ENCODE measurements at places on chromosomes 16 and 17.

- DNase-seq: peak; percentile 28
Measured at GRCh38 chr16:70444249-70445063, 5.6 kb upstream of the ST3GAL2 start.

DNA sequence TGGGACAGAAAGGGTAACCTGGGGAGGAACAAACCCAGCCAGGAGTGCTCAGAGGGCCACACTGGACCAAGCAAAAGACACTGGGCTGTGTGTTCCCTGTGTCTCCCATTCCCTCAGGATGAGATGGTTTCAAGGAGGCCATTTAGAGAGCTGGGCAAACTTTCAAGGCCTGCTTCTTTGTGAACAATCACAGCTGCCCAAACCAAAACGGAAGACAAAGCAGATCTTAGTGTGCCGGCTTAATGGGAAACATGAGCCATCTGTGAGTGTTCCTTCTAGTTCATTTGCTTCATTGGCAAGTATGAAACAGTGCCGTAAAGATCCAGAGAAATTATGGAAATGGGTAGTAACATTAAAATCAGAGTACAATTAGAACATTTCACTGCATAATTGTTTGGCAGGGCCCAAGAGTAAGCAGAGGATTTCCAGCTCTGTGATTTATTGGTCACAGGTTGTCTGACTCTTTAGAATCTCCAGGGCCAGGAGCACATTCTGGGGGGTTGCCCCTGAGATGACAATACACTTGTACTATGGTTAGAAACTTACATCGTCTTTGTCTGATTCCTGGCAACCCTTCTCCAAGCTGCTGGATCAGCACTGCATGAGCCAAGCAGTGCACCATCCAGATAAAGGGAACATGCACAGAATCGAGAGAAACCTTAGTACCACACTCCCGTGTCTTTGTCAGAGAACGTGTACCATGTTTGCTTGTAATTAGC, 412.1 kb downstream of the RBFOX1 start:
- no peak for DNase-seq

DNA sequence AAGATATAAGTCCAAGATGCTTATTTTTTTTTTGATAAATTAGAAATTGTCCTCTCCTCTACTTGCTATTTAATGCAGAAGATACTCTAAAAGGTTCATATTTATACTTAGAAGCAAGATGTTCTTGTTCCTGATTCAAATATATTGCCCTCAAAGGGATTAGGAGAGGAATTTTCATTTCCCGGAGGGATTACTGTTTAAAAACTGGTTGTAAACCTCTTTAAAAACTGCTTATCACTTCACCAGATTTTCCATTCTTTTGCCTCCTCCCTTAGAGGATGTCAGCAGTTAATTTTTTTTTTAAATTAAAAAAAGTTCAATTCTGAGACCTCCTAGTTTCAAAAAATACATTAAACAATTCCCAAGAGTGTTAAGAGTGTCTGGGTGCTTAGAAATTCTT, 2.8 kb downstream of the TENT4B start:
- DNase-seq: no peak

- no peak for DNase-seq
Measured at GRCh38 chr17:71098071-71098470, 928.7 kb downstream of the KCNJ2 start.

DNA sequence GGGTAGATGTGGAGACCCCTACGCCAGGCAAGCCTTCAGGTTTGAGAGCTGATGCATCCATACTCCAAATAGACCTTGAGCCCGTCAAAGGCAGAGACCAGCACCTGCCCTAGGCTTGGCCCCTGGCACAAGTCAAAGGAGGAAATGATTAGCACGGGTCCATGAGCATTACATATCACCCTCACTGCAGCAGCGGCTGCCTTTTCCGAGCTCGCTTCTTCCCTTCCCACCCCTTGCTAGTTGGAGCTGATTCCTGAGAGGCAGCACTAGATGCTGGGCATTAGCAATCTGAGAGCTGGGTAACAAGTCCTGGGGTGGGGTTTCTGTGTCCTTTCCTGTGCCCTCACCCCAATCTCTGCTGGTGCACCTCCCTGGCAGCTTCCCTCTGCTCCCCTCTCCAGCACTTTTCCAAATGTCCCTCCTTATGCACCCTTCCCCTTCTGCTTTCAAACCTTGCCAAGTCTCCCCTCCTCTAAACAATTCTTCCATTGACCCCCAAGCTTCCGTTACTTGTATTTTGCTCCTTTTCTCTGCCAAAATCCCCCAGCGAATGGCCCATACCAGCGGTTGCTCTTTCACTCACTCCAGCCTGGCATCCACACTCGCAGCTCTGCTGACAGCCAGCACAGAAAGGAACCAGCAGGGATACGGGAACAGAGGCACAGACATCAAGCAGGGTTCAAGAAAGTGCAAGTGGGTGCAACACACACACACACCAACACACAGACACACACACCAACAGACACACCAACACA, 3.0 kb downstream of the CDRT4 start:
- DNase-seq: no peak

DNA sequence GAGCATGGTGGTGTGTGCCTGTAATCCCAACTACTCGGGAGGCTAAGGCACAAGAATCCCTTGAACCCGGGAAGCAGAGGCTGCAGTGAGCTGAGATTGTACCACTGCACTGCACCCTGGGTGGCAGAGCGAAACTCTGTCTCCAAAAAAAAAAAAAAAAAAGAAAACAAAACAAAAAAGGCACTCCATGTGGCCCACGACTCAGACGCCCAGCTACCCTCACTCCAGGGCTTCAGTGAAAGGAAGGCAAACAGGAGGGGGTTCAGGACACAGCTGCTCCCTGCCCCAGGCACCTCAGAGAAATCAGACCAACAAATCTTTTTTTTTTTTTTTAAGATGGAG, 91.7 kb downstream of the LITAF start:
- no peak for DNase-seq

GRCh38 chr17:28918295-28918694, 15.4 kb upstream of the DHRS13 start:
- DNase-seq: no peak

- no peak for DNase-seq
Measured at GRCh38 chr17:30379303-30379902, 676 bp downstream of the CPD start.

- DNase-seq: no peak
Measured at GRCh38 chr16:86995456-86995855, 321.7 kb downstream of the C16orf95 start.

Measured in common myeloid progenitor, CD34-positive (primary cell).